ENCODE measurements at places on chromosomes 6 and 20.

GRCh38 chr6:14822679-14823078 lies 423.2 kb upstream of the JARID2 start:
- no peak for DNase-seq

DNA sequence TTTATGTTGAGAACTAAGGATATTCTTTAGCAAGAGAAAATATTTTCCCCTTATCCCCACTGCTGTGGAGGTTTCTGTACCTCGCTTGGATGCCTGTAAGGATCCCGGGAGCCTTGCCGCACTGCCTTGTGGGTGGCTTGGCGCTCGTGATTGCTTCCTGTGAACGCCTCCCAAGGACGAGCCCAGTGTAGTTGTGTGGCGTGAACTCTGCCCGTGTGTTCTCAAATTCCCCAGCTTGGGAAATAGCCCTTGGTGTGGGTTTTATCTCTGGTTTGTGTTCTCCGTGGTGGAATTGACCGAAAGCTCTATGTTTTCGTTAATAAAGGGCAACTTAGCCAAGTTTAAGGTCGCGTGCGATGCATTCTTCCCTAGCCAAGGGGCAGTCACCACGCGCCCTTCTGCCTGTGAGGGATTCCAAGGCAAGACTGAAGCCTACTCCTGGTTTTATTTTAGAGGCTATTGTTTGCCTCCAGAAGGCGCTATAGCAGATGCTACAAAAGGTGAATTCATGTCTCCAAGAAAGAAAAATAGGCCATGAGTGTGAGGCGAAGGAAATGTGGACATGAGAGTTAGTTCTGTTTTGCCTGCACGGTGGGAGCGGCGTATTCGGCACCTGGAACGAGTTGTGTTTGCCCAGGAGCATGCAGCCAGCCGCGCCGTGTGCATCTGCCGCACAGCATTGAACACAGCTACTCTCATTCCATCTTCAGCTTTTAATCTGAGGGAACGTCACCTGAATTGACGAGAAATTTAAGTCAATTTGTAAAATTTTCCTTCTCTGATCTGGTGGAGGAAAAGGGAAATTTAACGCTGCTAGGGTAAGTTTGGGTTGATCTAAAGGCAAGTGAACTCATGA lies 40.3 kb upstream of the IRF4 start:
- no peak for DNase-seq

- DNase-seq: no peak
Measured at GRCh38 chr6:52394251-52394666, 25.9 kb upstream of the EFHC1 start.

DNA sequence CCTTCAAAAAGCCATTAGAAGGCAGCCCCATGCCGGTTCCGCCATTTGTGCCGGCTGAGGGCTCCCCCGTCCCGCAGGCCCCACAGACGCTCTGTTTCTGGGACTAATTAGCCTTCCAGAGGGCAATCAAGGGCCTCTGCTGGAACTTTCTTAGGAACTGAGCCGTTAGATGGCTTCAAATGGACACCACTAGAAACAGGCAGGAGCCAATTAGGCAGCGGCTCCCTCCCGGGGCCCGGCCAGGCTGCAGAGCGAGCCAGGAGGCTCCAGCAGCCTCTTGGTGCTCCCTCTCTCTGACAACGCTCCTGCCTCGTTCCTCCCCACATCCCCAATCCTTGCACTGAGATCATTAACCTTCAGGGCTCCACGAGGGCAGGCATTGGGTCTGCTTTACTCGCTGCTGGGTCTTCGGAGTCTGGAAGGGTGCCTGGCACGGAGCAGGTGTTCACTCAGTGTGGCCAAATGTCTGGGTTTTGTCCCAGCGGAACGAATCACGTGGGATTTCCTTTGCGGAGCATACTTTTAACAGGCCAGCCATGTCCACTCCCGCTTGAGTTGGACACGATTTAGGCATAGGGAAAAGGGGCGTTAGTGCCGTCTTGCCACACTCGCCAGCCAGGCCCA lies 98.3 kb downstream of the TMEM242 start:
- no peak for DNase-seq

DNA sequence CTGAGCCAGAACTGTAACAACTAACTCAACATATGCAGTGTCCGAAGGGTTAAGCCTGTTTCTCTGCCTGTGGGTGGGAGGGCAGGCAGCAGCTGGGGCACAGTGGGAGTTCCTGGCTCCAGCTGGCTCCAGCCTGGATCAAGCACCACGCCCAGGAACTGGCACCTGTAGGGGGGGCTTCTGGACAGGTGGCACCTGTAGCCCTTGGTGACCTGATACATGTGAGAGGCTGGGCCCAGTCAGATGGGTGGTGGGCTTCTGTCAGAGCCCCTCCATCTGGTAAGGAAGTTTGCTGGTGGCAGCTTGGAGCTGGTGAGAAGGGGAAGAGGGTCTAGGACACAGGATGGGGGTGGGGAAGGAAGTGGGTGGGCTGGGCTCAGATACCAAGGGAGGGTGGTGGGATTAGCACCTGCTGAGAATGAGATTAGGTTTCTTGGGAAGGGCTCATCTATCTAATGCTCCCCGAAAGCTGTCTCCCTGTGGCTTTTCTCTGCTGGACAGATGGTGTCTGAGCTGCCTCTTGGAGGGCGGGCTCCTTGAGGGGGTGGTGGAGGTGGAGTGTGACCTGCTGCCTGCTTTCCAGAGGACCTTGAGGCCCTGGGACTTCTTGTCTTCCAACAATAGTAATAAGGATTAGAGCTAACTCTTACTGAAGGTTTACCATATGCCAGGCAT lies 28.5 kb downstream of the BCL2L1 start:
- no peak for DNase-seq

- no peak for DNase-seq
Measured at GRCh38 chr20:41007481-41007880, 21.1 kb upstream of the TOP1 start.

DNA sequence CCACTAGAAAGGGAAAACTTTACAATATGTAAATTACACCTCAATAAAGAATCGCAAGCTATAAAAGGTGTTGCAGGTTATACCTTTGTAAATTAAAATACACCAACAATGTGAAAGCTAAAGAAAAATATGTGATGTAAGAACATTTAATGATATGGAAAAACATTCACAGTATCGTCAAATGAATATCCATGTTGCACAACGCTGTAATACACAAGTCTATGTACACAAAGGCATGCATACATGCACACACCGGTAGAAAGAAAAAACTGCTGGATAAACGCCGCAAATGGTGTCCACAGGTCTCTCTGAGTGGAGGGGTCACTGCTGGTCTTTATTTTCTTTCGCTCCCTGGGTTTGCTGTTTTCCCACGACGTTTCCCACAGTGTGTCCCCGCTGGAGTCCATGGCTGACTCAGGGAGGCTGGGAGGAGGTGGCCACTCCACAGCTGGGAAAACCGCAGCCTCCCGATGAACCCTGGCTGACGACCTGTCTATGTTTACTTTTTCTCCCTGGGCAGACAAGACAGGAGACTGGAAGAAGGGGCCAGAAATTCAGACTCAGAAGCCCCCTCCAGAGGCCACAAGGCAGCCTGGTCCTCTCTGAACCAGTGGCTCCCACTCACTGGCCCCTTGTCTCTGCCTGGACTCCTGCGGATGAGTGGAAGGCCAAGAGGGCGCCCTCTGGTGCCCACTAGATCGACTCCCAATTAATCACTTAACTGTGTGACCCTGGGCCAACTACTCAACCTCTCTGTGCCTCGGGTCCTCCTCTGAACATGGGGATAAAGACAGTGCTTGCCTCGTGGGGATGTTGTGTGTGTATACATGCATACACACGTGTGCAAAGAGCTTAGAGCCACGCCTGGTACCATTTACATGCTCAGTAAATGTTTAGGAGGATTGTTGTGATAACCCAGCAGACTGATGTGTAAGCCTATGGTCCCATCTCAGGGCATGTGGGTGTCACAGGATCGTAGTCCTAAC lies 12.8 kb upstream of the BPI start:
- DNase-seq: no peak

GRCh38 chr20:46137816-46138215 lies 19.7 kb downstream of the CD40 start:
- no peak for DNase-seq

GRCh38 chr6:4466769-4467480 lies 309.3 kb upstream of the CDYL start:
- no peak for DNase-seq

GRCh38 chr20:40769677-40770285 lies 80.7 kb upstream of the MAFB start:
- DNase-seq: no peak

- no peak for DNase-seq
Measured at GRCh38 chr6:169651498-169651897, 50.3 kb downstream of the WDR27 start.

DNA sequence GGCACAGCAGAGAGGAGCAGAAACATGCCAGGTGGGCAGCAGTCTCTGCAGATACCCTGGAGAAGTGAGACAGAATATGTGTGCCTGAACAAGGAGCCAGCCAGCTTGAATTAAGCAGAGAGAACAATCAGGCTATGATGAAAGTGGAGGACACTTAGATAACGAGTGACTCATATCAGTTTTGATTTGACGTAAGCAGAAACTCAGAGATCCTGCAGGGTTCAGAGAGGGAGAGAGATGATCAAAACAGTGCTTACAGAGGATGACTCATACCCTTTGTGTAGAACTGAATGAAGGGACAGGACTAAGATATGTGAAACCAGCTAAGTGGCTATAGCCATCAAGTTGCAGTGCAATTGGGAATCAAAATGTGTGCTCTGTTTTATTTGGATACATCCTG lies 300.7 kb downstream of the TENT5A start:
- DNase-seq: no peak

DNA sequence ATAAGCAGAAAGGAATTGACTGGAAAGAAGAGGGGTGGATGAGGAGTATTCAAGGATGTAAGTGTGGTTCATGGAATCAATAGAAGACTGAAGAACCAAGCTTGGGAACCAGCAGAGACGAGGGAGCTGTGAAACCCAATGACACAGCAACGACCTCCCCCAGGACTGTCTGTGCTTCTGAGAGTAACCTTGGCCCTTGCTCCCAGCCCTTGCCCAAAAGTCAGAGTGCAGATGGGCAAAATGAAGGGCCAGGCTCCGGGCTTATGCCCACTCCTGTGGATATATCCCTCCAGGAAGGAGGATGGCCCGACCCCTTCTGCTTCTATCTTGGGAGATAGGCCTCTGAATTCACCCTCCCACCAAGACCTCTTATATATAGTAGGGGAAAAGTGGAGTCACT lies 24.9 kb downstream of the FAM50B start:
- DNase-seq: no peak

- DNase-seq: no peak
Measured at GRCh38 chr6:162753775-162754174, 26.0 kb downstream of the PACRG start.

DNA sequence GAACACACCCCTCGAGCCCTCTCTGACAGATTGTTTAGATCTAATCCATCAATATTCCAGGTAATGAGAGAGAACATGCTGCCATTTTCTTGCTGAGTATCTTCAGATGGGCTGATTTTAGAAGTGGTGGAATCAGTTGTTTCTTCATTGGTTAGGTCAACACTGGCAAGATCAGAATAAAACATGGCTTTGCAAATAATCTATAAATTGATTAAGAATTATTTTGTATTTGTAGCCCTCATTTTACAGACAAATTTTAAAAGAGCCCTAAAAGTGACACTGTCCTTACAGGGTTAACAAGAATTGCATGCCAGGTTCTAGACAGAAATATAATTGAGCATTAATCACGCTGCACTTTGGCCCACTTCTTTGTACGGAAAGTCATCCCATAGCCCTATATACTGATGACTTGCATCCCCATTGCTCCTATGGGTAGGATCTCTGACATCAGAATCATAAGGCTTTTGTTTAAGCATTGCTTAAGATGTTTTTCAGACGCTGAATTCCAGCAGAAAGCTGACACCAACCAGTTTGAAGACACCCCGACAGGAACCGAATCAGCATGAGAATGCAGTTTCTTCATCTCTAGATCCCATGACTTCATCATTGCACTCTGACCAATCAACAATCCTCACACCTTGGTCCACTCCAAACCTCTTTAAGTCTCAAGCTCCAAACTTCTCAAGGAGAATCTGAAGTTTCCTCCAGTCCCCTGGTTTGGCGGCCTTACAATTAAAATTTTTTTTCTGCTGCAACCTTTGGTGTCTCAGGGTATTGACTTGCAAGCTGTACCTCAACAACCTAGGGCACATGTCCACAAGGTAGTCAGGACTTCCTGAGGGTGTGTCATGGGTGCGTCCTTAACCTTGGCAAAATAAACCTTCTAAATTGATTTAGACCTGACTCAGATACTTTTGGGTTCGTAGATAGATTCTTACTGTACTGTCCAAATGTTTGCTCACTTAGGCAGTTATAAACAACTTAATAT lies 7.8 kb downstream of the TDP2 start:
- no peak for DNase-seq

DNA sequence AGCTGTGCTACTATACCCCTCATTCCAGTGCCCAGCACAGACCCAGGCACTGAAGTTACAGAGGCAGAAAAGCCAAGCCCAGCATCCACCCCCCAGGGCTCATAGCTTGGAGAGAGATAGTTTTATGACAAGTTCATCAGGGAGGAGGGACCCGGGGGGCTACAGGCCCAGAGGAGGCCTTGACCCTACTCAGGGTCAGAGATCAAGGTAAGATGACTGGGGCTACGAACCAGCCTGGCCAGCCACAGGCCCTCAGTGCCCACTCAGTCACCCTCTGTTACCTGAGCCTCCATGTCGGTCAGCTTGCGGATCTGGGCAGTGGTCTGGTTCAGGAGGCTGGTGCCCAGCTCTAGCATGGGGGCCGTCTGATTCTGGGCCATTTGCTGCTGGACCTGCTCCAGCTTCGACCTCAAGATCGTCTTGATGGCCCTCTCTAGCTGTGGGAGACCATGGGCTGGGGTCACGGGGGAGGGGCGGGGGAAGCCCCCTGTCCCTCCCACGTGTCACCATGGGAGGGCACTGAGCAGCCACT lies 26.1 kb downstream of the ANGPT4 start:
- no peak for DNase-seq

GRCh38 chr6:156485150-156485549 lies 292.0 kb upstream of the ARID1B start:
- no peak for DNase-seq

GRCh38 chr6:111399626-111400025 lies 83.4 kb downstream of the REV3L start:
- DNase-seq: no peak

GRCh38 chr20:21643417-21643816 lies 62.0 kb upstream of the PAX1 start:
- no peak for DNase-seq

DNA sequence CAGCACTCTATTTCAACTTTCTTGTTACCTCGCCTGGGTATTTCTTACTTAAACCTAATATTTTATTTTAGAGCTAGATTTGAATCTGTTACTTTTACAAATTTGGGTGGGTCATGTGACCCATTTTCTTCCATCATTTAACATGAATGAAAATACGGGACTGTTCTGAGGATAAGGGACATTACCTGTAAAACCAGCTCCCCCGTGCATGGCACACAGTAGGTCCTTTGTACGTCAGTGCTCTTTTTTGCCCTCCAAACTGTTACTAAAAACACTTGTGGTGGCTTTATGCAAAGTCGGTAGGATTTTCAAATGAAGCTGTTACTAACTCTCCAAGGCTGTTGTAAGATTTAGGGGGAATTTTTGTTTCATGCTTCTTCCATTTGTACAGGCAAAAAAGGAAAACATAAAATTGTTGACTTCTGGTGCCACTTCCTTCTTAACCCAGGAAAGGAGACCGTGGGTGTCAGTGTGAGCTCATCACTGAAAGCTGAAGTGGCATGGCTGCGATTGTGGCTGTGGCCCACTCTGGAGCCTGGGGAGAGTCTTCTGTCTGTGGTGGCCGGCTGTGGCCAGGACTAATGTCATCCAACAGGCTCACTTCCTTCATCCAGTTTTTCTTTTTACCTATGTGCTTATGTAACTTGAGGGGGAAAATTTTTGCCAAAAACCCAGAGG lies 40.2 kb upstream of the PXDC1 start:
- no peak for DNase-seq

Measured in T-cell (primary cell).